ENCODE measurements at places on chromosomes 7 and 10. TPM values are rescaled to one million over a fixed set of nuclear protein-coding genes. Genes with fewer than 3 reads are reported as not detected.

Gene PRXL2A
- 43.9 TPM for total RNA-seq

Gene MMRN2
- 1.2 TPM for total RNA-seq

Gene BLVRA
- total RNA-seq, result 78.9 TPM

Gene ANKRD61
- 0.53 TPM for total RNA-seq

Gene ACSM6
- total RNA-seq, result not detected

Gene UNCX
- total RNA-seq, result not detected

Gene FOXP2
- not detected for total RNA-seq

Gene AOAH
- total RNA-seq, result not detected

Gene RARRES2
- total RNA-seq, result not detected

Gene BEND7
- total RNA-seq, result 8.7 TPM

Gene ZNF425
- 1.7 TPM for total RNA-seq

Gene PPP1R3A
- total RNA-seq, result not detected

Gene TMEM120A
- total RNA-seq, result 43.8 TPM

Gene DGKB
- not detected for total RNA-seq

Gene CYP26C1
- not detected for total RNA-seq

Gene EIF5AL1
- total RNA-seq, result 2.0 TPM

Gene TCAF2
- total RNA-seq, result 0.84 TPM

Gene OR13A1
- not detected for total RNA-seq

Gene NRP1
- 78.6 TPM for total RNA-seq

Gene HYAL4
- total RNA-seq, result not detected

Gene TMEM26
- total RNA-seq, result 0.06 TPM

Gene DOCK1
- total RNA-seq, result 23.5 TPM

Gene GPC2
- 0.84 TPM for total RNA-seq

Measured in A549 treated with GW870086 at 1 μM for 4 hours (cell line).